Left lung (tissue), 14 donors: ENCODE measurements at places on chromosomes 2 and 18. TPM values are rescaled to one million over a fixed set of nuclear protein-coding genes. Genes with fewer than 3 reads are reported as not detected.

DNA sequence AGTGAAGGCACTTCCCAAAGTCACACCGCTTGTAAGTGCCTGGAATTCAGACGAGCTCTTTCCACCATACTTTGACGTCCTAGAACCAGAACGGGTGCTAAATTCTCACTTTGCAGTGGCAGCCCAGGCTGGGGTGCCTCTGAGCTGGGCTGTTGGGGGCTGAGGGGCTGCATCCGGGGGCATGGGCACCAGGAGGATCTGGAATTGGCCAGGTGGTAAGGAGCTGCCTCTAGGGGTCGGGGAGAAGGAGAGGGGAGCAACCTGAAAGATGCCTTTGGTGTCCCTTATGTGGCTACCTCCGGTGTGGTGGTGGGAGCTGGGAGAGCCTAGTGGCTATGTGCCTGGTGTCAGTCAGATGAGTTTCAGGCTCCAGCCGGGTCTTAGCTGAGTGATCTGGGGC is 7.1 kb downstream of the ATOH8 start:
- no peak for DNase-seq
- no peak overlapping the region for H3K27ac ChIP-seq
- no peak overlapping the region for H3K4me3 ChIP-seq
- no peaks in the 10 kb centered on the region for H3K27me3 ChIP-seq

DNA sequence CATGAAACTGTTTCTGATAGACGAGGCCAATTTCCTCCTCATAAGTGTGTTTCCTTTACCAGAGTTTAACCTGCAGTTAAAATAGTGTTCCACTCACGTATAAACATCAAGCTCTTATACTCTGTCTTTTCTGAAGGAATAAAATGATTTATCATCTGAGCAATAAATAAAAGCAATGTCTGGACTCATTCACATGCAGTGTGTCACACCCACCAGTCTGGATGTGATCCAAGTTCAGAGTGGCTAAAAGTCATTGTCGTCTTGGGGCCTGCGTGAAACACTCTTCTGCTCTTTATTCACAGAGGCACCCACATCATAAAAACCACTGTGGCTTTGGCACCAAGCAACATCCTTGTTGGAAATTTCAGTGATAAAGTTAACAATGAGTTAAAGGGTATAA is 19.5 kb upstream of the SLC9A4 start:
- no peaks in the 10 kb centered on the region for H3K27me3 ChIP-seq
- H3K27ac ChIP-seq: no peak overlapping the region
- H3K4me1 ChIP-seq: no peaks in the 10 kb centered on the region
- no peaks in the 10 kb centered on the region for H3K36me3 ChIP-seq
- no peak for DNase-seq

DNA sequence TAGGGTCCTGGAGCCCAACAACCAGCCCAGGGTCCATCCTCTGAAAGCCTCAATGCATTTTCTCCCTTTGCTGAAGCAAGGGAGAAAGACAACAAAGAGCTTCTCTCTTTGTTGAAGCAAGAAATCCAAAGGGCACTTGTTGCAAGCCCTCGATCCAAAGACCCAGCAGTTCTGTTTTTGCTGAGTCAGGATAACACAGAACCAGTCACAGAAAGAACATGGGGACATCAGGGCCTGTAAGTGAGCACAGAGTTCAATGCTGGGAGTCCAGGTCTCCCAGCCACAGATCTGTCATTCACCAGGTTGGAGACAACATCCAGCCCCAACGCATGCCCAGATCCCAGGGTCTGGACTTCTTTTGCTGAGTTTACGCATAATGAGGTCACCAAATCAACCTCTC is 315.8 kb upstream of the KLHL29 start:
- no peak overlapping the region for H3K4me3 ChIP-seq
- no peak overlapping the region for H3K27ac ChIP-seq
- H3K27me3 ChIP-seq: no peaks in the 10 kb centered on the region
- H3K36me3 ChIP-seq: no peaks in the 10 kb centered on the region
- no peaks in the 10 kb centered on the region for H3K4me1 ChIP-seq
- DNase-seq: no peak

- no peak overlapping the region for H3K4me3 ChIP-seq
- H3K27me3 ChIP-seq: peaks cover 26% of the 10 kb centered on the region
These were observed 4.0 kb downstream of the CHRNG start for GRCh38 chr2:232543491-232543890.

- no peaks in the 10 kb centered on the region for H3K36me3 ChIP-seq
- H3K4me1 ChIP-seq: no peaks in the 10 kb centered on the region
- H3K4me3 ChIP-seq: no peak overlapping the region
- no peaks in the 10 kb centered on the region for H3K27me3 ChIP-seq
- DNase-seq: no peak
These were observed 118.4 kb downstream of the PKP4 start for GRCh38 chr2:158575051-158575635.

The FBXO41 gene
- 3.5 TPM for total RNA-seq

GRCh38 chr2:225233234-225233633 is 166.3 kb upstream of the NYAP2 start:
- H3K27me3 ChIP-seq: no peaks in the 10 kb centered on the region
- no peaks in the 10 kb centered on the region for H3K4me1 ChIP-seq
- DNase-seq: no peak
- H3K27ac ChIP-seq: no peak overlapping the region

The DTYMK gene
- 31.8 TPM for total RNA-seq
